ENCODE measurements at places on chromosomes 5 and 9. TPM values are rescaled to one million over a fixed set of nuclear protein-coding genes. Genes with fewer than 3 reads are reported as not detected.

- DNase-seq = no peak
Observed at GRCh38 chr5:134567641-134568336, 42.3 kb downstream of the JADE2 start.

The COL23A1 gene
- 15.0 TPM for total RNA-seq

The PCDHB11 gene
- total RNA-seq = 0.92 TPM

- no peak for DNase-seq
Observed at GRCh38 chr9:100357501-100357900, 4.8 kb upstream of the TEX10 start.

GRCh38 chr9:25917731-25918362 lies 239.6 kb upstream of the TUSC1 start:
- DNase-seq = no peak

- DNase-seq = no peak
Observed at GRCh38 chr5:148794729-148795561, 31.5 kb upstream of the ADRB2 start.

DNA sequence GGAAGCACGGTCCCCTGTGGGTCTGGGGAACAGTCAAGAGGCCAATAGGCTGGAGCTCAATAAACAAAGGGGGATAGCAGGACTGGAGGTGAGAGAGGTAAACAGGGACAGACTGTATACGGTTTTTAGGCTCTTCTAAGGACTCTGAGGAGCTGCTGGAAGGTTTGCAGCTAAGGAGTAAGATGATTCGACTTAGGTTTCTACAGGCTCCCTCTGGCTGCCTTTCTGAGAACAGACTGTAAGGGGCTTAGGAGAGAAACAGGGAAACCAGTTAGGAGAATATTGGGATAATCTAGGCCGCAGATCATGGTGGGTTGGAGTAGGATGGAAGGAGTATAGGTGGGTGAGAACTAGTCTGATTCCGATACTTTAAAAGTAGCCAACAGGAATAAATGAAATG lies 10.4 kb downstream of the CDK5RAP2 start:
- no peak for DNase-seq

The GADD45G gene
- 13.5 TPM for total RNA-seq

- no peak for DNase-seq
Observed at GRCh38 chr5:56514245-56514644, 281.1 kb upstream of the ANKRD55 start.

The ZMAT2 gene
- total RNA-seq = 50.3 TPM

- no peak for DNase-seq
Observed at GRCh38 chr5:156560002-156560401, 233.0 kb downstream of the SGCD start.

The ZNF618 gene
- 22.0 TPM for total RNA-seq

- DNase-seq = no peak
Observed at GRCh38 chr9:27344776-27345175, 47.8 kb upstream of the EQTN start.

The PDE6A gene
- total RNA-seq = not detected

The TNIP1 gene
- total RNA-seq = 48.9 TPM

- no peak for DNase-seq
Observed at GRCh38 chr9:84481636-84482218, 141.2 kb upstream of the SLC28A3 start.

DNA sequence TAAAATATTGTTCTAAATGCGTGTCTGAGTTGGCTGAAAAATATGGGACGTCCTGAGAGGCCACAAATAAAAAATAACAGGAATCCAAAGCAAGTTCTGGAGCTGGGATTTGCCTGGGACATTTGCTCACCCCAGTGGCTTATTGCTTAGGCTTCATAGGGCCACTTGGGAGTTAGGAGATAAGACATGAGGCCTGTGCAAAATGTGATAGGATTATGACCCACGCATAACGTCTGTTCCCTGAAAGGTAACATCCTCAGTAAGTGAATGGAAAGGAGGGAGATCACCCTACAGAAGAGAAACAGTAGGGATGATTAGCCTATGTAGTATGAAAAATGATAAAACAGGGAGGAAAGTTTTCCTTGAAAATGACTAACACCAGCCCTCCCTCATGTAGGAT lies 269.4 kb downstream of the EPB41L4A start:
- DNase-seq = no peak

The PFN3 gene
- total RNA-seq = 0.48 TPM

GRCh38 chr5:140136624-140137023 lies 10.9 kb downstream of the IGIP start:
- DNase-seq = no peak

- DNase-seq = no peak
Observed at GRCh38 chr9:111897601-111898137, 1.1 kb downstream of the UGCG start.

DNA sequence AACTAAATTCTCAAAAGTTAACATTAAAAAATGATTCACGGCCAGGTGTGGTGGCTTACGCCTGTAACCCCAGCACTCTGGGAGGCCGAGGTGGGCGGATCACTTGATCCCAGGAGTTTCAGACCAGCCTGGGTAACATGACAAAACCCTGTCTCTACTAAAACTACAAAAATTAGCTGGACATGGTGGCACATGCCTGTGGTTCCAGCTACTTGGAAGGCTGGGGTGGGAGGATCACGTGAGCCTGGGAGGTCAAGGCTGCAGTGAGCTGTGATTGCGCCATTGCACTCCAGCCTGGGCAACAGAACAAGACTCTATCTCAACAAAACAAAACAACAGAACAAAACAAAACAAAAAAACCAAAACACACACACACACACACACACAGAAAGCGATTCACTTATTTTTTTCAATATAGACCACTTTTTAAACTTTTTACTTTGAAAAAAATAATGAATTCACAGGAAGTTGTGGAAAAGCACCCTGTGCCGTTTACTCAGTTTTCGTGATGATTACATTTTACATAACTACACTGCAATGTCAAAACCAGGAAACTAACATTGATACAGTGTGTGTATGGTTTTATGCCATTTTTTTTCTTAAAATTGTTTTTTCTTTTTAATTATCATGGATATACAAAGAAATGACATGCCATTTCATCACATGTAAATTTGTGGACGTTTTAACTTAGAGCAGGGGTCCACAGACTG lies 73.7 kb downstream of the TENT4A start:
- no peak for DNase-seq

DNA sequence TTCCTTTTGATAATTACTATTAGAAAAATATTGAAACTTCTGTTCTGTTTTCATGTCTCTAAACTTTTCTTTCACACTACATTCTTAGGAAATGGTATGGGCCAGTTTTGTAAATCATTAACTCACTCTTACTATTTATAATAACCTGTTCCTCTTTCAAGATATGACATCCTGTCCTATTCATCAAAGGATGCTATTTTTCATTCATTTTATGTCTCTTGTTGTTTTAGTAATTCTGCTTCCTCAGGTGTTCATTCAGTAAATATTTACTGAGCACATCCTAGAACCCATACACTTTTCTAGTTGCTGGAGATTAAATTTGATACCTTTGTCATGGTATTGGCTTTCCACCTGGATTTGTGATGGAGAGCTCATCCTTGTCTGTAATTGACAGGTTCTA lies 58.0 kb downstream of the GDA start:
- no peak for DNase-seq

DNA sequence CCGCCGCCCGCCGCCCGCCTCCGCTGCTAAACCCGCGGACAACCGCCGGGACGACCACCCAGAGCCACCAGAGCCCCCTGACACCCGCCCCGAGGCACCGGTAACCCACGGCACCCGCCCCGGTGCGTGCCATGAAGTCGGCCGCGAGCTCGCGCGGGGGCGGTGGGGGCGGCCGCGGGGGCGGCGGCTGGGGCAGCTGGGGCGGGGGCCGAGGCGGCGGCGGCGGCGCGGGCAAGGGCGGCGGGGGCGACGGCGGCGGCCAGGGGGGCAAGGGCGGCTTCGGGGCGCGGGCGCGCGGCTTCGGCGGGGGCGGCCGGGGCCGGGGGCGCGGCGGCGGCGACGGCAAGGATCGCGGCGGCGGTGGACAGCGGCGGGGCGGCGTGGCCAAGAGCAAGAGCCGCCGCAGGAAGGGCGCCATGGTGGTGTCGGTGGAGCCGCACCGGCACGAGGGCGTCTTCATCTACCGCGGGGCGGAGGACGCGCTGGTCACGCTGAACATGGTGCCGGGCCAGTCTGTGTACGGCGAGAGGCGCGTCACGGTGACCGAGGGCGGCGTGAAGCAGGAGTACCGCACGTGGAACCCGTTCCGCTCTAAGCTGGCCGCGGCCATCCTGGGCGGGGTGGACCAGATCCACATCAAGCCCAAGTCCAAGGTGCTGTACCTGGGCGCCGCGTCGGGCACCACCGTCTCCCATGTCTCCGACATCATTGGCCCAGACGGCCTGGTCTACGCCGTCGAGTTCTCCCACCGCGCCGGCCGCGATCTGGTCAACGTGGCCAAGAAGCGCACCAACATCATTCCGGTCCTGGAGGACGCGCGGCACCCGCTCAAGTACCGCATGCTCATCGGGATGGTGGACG lies 499 bp downstream of the FBLL1 start:
- DNase-seq = peak; percentile 41

GRCh38 chr5:44499381-44499780 lies 110.2 kb upstream of the FGF10 start:
- no peak for DNase-seq

The TNFAIP8 gene
- 18.1 TPM for total RNA-seq

DNA sequence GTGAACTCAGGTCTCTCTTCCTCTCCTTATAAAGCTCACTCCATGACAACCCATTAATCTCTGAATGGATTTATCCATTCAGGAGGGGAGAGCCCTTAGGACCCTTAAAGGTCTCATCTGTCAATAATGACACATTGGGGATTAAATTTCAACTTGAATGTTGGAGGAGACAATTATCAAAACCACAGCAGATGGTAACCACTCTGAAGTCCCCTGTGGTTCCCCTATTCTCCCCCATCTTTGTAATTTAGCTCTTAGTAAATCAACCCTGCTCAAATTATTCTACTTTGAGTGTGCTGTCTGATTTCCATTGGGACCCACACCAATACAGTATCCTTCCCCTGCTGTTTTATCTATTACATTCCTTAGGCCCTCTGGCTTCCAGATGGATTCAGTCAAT lies 72.0 kb upstream of the RAI14 start:
- no peak for DNase-seq

GRCh38 chr5:91307048-91307447 lies 76.1 kb downstream of the ARRDC3 start:
- DNase-seq = no peak

DNA sequence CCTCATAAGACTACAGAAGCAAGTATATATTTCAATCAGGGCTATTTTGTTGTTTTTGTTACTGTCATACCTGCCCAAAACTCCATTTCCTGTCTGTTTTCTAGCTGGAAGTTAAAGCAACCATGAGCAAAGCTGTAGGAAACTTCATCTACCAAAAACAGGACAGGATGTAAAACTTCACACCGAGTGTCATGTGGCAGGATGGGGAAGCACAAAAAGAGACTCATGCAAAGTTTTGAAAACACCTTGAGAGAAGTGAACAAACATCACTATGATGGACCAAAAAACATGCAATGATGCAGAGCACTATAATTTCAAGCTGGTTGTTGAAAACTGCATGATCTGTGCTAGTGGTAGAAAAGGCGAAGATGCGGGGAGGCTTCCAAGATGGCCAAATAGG lies 6.3 kb upstream of the GZMA start:
- DNase-seq = no peak

GRCh38 chr5:94577466-94578245 lies 40.7 kb downstream of the KIAA0825 start:
- no peak for DNase-seq

- no peak for DNase-seq
Observed at GRCh38 chr5:71706906-71707305, 12.2 kb upstream of the CARTPT start.

DNA sequence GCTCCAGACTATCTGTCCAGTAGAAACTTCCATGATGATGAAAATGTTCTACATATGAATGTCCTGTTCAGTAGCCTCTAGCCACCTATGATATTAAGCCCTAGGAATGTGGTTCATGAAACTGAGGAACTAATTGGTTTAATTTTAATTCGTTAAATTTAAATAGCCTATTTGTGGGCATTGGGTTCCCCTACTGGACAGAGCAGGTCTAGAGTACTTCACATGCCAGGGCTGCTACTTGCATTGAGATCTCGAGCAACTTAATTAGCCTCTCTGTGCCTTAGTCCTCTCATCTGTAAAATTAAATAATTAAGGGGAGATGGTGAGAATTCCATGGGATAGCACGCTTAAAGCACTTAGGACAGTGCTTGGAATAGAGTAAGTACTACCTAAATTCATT lies 160.0 kb downstream of the PAPPA start:
- no peak for DNase-seq

The SLC34A1 gene
- not detected for total RNA-seq

GRCh38 chr9:131405428-131405827 lies 11.5 kb downstream of the PRRC2B start:
- DNase-seq = peak; percentile 72

The SGTB gene
- 13.5 TPM for total RNA-seq

DNA sequence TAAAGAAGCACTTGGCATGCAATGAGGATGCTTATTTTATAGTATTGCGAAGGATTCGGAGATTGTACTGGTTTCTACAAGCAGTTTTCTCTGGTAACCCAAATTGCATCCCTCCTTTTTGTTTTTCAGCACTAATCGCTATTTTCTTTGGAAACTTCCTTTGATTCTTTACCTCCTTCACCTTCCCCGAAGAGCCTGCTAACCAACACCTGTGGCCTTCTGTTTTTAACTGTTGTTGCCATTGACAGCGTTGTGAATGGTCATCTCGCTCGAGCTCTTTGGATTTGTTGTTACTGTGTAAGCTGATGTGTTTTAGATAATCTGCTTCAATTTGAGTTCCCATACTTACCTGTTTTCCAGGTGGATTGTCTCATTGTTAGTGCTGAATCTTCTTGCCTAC lies 1.1 kb downstream of the CNOT6 start:
- DNase-seq = no peak

The SLC6A7 gene
- total RNA-seq = not detected

- no peak for DNase-seq
Observed at GRCh38 chr5:59322058-59322457, 571.5 kb downstream of the PDE4D start.

The OXCT1 gene
- 20.9 TPM for total RNA-seq

All from WTC11 (cell line).